Stimulated activated CD8-positive, alpha-beta memory T cell treated with anti-CD3 and anti-CD28 coated beads, Interleukin-4, amount 100 ng/mL, for 4 hours (primary cell): ENCODE measurements at places on chromosomes 7 and 10.

GRCh38 chr10:127291329-127291728 lies 94.9 kb upstream of the INSYN2A start:
- DNase-seq: no peak

DNA sequence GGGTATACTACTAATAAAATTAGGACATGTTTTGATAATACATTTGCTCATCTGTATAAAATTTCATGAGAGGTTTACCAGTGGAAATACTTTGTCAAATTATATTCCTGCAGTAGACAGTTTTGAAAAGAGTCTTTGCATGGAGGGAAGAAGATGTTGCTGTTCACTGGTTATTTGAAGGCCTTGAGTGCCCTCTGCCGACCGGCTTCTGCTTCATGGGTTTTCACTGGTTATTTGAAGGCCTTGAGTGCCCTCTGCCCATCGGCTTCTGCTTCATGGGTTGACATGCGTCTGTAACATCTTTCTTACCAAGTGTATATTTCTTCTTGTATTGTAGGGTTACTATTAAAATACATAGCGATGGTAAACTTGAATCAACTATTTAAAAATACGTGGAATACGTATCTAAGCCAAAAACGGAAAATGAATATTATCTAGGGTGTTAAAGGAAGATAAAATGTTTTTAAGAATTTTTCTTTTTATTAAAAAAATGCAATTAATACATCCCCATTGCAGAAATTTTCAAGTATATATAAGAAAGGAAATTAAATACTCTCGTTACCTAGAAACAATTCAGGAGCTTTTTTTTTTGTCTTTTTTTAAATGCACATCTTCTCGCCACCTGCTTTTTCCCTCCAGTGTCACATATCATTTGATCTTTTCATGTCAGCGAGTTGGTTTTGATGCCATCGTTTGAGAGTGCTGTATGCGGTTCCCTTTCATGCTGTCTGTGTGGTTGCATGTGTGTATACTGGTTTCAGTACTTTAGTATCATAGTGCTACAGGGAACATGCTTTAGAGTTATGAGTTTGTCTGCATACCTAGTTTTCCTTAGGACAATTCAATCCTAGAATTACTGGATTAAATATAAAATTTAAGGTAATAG lies 73.4 kb downstream of the SHH start:
- peak; percentile 39 for DNase-seq

- no peak for DNase-seq
Observed at GRCh38 chr7:41984888-41985287, 252.1 kb downstream of the GLI3 start.

DNA sequence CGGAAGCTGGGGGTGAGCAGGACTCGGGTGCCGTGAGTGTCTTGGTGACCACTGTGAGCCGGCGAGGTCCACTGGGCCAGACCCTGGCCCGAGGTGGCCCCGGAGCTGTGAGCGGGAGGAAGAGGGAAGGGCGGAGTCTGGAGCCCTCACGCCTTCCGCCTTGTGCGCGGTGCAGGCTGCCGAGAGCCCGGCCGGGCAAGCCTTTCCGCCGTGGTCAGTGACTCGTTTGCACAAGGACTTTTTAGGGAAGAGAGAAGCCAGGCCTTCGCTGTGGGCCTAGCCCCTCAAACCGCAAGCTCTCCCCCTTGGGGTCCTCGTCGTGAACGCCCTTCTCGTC lies 40.9 kb upstream of the ZNF32 start:
- DNase-seq: no peak

DNA sequence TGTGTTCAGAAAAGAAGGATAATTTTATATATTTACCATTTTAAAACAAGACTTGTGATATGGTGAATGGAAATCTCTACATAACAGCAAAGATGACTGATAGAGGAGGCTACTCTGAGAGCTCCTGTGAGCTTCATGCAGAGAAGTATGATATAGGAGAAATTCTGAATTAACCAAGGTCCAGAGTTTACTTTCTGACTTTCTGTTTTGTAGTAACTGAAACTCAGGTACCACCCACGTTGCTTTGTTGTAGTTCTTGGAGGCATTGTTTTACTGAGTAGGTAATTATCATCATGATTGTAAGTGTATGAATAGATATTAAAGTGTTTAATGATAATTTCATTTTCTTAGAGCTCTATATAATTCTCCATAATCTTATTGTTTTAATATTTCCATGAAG lies 18.0 kb upstream of the SFR1 start:
- no peak for DNase-seq

- no peak for DNase-seq
Observed at GRCh38 chr7:31933481-31933880, 136.7 kb downstream of the PDE1C start.

GRCh38 chr10:58588673-58589265 lies 76.1 kb downstream of the BICC1 start:
- no peak for DNase-seq

DNA sequence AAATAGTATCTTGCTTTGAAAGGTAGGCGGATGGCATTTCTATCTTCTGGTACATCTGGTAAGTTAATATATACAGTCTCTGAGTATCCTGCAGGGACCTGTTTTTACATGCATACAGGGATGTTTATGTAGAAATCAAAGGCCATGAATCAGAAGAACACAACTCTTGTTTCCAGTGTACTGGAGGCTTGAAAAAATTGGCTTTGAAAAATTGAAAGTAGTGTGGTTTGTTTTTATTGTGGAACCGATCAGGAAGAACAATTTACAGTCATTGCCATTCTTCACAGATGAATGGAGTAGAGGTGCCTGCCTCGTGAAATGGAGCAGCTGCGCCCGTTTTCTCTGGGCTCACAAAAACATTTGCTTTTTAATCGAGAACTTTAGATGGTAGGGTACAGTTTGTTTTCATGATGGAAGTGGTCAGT lies 54.0 kb upstream of the RPA3 start:
- DNase-seq: no peak

DNA sequence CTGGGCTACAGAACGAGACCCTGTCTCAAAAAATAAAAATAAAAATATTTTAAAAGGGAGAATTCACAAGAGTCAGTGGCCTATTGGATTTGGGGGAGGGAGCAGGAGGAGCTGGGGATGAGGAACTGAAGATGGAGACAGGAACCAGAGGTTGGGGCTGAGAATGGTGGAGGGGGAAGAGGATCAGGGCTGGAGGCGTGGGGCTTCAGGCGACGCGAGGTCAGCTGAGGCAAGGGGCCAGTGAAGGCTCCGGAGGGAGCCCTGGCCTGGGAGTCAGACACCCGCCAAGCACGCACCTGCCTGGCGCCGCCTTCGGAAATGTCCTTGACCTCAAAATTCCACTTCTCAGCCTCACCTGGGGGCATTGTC lies 671 bp upstream of the CLEC2L start:
- DNase-seq: no peak

DNA sequence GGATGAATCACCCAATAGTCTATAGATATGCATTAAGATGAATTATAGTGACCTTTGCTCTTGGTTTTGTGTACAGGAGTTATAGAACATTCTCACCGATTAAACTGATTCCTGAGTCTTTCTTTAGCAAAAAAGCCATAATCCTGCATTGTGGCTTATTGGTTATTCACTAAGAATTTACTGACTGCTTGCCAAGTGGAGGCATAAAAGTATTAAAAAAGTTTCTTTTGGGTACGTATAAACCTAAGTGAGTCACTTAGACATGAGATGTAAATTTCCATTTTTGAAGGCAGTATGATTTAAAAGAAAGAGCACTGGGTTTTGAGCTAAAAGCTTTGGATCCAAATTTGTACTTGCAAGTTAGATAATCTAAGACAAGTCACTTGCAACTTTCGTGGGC lies 100.7 kb downstream of the CDK6 start:
- no peak for DNase-seq

DNA sequence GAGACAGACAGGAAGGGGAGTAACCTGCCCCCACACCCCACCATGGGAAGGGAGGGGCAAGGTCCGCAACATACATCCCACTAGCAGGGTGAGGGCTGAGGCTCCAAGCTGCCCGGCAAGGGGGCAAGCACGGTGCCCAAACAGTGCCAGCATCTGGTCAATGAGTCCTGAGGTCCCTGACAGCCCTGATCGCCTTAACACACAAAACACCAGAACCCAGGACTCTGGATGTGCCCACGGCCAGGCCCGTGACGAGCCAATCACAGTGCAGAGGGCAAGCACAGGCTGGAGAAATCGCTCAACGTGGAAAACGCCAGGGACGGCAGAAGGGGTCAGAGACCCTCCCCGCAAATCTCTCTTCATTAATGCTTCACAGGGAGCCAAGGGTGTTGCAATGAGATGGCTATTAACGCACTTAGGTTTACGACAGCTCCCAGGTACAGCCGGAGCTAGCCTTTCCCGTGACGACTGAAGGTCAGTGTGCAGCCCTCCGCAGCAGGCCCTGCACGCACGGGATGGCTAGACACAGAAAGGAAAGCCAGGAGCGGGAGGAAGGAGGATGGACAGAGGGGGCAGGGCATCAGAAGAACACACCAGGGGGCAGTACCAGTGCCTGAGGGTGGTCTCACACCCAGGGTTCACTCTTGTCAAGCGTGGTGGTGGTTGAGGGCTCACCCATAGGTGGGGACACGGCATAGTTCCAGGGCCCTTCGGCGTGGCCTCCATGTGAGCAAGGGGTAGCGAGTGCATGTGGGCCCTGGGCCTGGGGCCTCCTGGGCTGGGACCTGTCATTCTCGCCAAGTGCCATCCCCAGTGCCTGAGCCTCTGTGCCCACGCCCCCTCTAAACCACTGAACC lies 220.5 kb downstream of the MAD1L1 start:
- no peak for DNase-seq

DNA sequence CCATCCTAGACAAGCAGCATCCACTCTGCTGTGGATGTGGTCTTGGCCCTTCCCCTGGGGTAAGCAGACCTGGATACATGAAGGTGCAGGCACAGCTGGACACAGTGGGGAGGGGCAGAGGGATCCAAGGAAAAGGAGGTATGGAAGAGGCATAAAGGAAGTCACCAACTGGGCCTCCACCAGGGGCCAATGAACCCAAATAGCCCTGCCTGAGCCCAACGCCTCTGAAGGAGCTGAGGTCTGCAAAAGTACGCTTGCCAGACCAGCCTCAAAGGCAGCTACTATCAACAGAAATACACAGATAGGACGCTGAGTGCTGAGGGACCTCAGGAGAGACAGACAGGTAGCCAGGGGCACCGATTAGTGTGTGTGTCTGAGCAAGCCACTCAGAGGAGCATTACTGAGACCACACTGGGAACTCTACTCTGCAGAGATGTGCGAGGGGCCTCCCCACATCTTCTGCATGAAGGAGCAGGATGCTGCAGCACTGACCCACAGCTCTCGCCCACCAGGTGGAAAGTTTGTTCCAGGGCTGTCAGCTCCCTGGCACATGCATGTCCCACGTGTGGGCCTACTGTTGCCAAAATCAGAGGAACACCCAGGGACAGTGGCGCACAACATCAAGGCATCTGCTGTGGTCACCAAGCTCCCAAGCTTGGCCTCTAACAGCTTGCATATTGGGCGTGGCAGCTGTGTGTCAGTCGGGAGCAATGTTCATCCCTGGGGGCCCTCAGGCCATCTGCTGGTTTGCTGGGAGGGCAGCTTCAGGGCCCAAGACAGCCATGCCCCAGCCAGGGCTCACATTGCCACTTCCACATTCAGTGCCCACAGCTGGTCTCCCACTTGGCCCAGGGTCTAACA lies 40.0 kb downstream of the MKI67 start:
- no peak for DNase-seq

- no peak for DNase-seq
Observed at GRCh38 chr10:15293862-15294842, 76.9 kb downstream of the FAM171A1 start.

DNA sequence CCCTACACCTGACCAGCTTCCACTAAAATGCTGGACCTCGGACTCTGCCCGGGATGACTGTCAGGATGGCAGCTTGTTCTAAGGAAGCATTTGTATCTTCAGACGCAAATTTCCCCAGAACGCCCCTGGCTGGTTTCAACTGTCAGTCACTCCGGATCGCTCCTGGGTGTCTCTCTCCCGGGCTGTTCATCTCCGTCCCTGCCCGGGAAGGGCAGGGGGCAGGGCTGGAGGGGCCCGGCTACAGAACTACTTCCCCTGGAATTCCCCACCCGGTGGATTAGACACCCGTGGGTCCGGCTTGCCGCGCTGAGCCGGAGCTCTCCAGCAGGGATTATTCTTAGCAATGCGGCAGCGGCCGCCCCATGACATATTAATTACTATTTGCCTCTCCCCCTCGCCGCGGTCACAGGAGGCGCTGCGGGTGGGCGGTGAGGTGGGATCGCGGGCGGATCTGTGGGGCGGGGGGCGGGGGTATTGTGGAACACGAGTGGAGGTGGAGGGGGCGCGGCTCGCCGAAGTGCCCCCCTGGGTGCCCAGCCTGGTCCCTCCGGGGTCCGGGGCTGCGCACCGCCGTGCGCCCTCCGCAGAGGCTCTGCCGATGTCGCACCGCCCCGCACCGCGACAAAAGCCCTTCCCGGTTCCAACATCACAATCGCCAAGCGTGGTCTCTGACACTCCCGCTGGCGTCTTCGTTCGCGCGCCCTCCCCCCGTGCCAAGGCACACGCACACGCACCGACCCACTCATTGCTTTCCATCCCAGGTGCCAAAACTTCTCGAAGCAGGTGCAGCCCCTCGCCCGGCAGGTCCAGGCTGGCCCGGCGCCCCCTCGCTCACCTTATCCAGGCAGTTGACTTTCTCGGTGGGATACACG lies 276.1 kb upstream of the NEBL start:
- no peak for DNase-seq

GRCh38 chr10:28418069-28418468 lies 114.8 kb upstream of the WAC start:
- no peak for DNase-seq

GRCh38 chr7:121500360-121501058 lies 104.4 kb upstream of the FAM3C start:
- DNase-seq: no peak

GRCh38 chr7:19248681-19249080 lies 103.5 kb upstream of the FERD3L start:
- no peak for DNase-seq

- DNase-seq: no peak
Observed at GRCh38 chr7:53302496-53303246, 267.2 kb downstream of the POM121L12 start.

DNA sequence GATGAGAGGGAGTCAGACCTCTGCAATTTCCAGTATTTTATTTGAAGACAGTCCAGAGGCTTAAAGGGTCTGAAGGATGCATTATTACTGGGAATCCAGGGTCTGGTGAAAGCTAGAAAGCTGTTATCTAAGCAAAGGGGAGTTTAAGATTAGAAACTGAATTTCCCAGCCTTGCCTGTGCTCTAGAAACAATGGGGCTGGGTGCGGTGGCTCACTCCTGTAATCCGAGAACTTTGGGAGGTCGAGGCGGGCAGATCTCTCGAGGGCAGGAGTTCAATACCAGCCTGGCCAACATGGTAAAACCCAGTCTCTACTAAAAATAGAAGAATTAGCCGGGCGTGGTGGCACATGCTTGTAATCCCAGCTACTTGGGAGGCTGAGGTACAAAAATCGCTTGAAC lies 71.5 kb upstream of the ANLN start:
- DNase-seq: no peak
